ENCODE measurements at places on chromosomes 3 and 15. TPM values are rescaled to one million over a fixed set of nuclear protein-coding genes. Genes with fewer than 3 reads are reported as not detected.

DLL4 gene
- 3.8 TPM for total RNA-seq

RARB gene
- 2.4 TPM for total RNA-seq

REC114 gene
- total RNA-seq = not detected

FES gene
- 42.8 TPM for total RNA-seq

GOLGA8O gene
- total RNA-seq = 4.4 TPM

PLAAT1 gene
- 0.37 TPM for total RNA-seq

IL5RA gene
- 0.08 TPM for total RNA-seq

ARL6 gene
- total RNA-seq = 1.1 TPM

PYGO1 gene
- total RNA-seq = 2.9 TPM

AMOTL2 gene
- total RNA-seq = 16.7 TPM

CACNA2D3 gene
- total RNA-seq = 0.08 TPM

CFAP92 gene
- total RNA-seq = 0.25 TPM

All from liver (tissue), 10 donors.